ENCODE measurements at places on chromosomes 5 and 9.

DNA sequence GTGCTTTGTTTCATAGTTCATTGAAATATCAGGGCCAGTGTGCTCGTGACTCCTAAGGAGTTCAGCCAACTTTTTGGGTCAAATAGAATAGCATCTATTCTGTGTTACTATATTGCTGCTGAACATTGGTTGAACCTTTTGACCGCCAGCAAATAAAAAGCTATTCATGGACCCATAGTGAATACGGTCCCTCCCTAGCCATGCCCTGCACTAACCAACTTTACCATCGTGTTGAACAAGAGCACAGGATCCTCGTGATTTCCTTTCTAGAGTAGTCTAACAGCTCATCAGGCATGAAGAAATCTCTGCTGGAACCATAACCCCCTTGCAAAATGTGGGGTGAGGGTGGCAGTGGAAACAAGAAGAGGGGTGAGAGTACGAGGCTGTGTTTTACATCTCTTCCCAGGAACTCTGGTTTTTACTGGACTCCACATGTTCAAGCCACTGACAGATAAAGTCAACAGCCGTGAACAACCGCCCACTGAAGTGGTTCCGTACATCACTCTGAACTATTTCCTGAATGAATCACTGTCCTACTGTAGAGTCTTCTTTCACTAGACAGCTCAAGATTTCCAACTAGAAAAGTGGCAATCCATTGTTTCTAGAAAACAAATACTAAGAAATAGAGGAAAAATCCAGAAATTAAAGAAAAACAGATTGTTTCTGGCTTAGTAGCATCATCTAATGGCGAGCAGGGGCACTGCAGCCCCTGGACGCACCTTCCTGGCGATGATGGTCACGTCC is 70.1 kb upstream of the SPATA31E1 start:
- peak; percentile 50 for DNase-seq

GRCh38 chr5:65924366-65925043 is 1.9 kb upstream of the ERBIN start:
- no peak for DNase-seq

DNA sequence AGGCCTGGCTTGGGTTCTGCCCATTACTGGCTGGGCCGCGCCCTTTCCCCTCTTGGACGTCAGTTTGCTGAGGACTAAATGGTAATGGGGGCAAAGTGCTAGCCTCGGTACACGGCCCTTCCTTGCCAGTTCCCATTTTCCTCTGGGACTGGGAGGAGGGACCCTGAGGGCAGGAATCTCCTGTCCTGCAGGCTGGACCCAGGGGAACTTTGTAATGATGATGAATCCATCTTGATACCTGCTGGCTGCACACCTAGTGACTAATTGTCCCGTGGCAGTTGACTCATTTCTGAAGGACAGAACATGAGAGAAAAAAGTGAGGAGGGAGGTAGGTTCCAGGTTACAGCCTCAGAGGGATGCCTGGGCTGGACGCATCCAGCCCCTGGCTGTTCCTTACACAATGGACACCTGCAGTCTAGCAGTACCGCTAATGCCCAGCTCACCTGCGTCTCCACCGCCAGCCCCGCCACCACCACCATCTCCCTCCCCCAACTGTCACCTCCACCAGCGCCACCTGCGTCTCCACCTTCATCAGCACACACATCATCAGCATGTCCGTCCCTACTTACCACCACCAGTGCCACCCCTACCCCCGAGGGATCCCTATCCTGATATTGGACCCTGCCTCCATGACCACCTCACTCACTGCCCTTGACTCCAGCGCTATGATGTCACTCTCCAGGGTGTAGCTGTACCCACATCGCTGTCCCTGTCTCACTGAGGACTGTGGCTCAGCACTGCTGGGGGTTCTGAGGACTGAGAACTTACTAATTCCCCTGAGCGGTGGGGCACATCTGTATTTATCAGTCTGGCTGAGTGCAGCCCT is 4.3 kb downstream of the CDHR2 start:
- DNase-seq: no peak

DNA sequence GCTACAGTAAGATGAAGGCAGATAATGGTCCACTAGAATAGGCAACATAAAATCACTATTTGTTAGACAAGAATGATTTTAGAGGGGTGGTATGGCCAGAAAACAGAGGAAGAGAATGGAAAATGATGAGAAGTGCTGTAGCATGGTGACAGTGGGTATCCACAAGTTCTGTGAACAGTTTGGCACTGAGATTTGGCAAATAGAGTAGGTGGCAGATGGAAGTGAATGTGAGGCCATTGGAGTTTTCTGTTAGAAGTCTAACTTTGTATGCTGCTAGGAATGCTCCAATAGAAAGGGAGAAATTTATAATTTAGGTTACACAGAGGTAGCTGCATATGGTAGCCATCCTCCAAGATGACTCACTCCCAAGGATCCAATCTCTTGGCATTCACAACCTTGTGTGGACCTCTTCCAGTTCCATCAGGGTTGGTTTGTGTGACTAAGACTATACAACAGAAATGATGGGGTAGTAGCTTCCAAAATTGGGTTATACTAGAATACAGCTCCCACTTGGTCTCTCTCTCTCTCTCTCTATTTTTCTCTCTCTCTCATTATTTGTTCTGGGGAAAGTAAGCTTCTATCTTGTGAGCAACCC is 646.9 kb upstream of the ZNF608 start:
- no peak for DNase-seq

DNA sequence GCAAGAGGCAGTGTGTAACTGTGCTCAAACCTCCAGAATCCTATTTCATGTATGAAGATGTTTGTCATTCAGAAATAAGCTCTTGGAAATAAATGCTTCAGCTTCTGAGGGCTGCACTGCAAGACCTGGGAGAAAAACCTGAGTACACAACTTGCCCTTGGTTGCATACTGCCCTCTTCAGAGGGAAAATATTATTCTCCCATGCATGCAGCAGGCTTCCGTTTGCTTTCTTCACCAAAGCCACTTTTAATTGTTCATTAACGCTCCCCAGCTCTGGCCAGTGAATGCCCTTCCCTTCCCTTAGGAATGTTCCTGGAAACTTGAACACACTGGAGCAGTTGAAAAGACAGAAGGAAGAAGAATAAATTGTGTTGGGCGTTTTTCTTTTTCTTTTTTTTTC is 2.5 kb upstream of the WHRN start:
- DNase-seq: no peak

DNA sequence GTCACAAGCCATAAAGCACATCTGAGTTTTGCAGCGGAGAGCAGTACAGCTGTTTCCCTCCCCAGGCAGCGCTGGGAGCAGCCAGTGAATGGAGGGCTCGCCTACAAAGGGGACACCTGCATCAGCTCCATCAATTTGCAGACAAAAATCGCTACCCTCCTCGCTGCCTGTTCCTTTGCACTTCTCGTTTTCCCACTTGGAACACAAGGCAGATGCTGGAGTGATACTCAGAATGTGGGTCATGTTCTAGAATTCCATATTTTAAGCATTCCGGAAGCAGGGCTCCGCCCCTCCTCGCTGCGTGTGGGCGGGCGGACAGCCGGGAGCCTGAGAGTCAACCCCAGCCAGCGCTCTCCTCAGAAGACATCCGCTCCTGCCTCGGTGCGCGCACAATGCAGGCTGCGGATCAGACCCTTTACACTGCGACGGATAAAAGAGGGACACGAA is 92.1 kb downstream of the LMNB1 start:
- DNase-seq: peak; percentile 32

GRCh38 chr9:86413971-86414880 is 60.0 kb upstream of the TUT7 start:
- no peak for DNase-seq

GRCh38 chr9:106468431-106468830 is 394.5 kb upstream of the ZNF462 start:
- DNase-seq: no peak
